ENCODE measurements at places on chromosomes 2 and 18. TPM values are rescaled to one million over a fixed set of nuclear protein-coding genes. Genes with fewer than 3 reads are reported as not detected.

Gene KCNIP3
- polyA plus RNA-seq = not detected

Gene STON1
- polyA plus RNA-seq = not detected

Gene CFC1
- polyA plus RNA-seq = 0.20 TPM

- DNase-seq = no peak
These were observed 1526.9 kb upstream of the ACVR2A start for GRCh38 chr2:146317959-146318358.

Gene POLR1A
- polyA plus RNA-seq = 3.1 TPM

DNA sequence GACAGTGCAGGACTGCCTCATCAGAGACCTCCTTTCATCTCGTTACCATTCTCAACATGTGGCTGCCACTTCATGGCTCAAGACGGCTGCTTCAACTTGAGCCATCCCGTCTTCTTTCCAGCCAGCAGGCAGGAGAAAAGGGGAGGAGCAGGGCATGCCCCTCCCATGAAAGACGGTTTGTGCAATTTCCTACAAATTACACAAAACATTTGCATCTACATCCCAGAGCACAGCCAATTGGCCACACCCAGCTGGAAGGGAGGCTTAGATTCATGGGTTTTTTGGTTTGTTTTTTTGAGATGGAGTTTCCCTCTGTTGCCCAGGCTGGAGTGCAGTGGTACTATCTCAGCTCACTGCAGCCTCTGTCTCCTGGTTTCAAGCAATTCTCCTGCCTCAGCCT lies 11.8 kb downstream of the UCN start:
- DNase-seq = no peak

Gene CKAP2L
- 0.08 TPM for polyA plus RNA-seq

- no peak for DNase-seq
These were observed 48.1 kb upstream of the CRIM1 start for GRCh38 chr2:36307441-36307840.

- no peak for DNase-seq
These were observed 73.6 kb upstream of the RND3 start for GRCh38 chr2:150561076-150561475.

- DNase-seq = no peak
These were observed 118.1 kb downstream of the FHOD3 start for GRCh38 chr18:36415625-36416024.

DNA sequence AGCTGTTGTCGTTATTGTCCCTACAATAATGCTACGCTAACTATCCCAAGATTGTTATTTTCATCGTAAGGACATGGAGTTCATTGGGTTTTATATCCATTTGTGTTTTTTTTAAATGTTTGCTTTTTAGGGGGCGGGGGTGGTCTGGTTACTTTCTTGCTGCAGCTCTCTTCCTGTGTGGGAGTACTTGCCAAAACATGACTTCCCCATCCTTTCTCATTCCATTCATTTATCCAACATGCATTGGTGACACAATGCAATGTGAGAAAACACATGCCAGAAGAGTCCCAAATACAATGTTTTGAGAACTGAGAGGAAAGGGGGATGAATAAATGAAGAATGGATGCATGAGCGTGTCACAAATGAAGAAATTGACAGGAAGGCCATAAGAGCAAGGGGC lies 55.9 kb downstream of the E2F6 start:
- no peak for DNase-seq

- DNase-seq = no peak
These were observed 26.8 kb downstream of the PDK1 start for GRCh38 chr2:172582656-172583055.

GRCh38 chr18:49519101-49519971 lies 32.3 kb upstream of the C18orf32 start:
- DNase-seq = no peak

DNA sequence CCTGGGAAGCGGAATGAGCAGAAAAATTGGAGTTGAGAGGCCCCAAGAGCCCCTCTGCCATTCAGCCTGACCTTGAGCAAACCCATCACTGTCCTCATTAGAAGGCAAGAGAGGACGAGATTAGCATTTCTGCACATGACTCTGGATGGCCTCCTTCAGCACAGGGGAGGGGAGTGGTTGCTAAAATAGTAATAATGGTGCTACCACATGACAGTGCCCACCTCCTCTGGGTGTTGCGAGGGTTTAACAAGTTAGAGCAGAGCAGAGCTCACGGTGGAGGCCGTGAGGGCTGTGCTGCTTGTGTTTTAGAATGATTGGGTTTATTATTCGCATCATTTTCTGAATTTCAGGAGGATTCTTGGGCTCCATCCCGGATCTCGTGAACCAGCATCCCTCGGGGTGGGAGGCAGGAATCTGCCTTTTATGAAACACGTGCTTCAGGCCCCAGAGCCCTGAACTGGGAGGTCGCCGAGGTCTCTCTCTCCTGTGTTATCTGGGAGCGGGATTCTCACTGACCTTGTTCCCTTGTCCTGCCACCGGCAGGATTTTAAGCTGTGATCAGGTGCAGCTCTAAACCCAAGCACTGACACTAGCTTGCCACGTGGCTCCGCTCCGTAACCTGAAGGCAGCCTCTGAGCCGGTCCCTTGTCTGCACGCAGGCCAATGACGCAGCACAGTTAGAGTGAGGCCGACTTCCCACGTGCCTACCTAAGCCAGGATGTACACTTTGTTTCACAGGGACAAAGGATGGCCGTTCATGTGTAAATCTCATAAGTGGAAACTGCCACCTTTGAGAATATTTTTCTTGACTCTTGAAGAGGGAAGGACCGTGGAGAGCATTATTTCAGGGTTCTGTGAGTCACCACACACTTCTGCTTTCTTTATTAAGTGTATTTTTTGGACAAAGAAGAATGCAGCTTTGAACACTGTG lies 142.3 kb downstream of the ACOXL start:
- DNase-seq = no peak

Gene TLX2
- polyA plus RNA-seq = not detected

Gene SLC11A1
- 1.2 TPM for polyA plus RNA-seq

Gene CD207
- polyA plus RNA-seq = 0.20 TPM

Gene HRH4
- polyA plus RNA-seq = not detected

Gene RAB12
- not detected for polyA plus RNA-seq

DNA sequence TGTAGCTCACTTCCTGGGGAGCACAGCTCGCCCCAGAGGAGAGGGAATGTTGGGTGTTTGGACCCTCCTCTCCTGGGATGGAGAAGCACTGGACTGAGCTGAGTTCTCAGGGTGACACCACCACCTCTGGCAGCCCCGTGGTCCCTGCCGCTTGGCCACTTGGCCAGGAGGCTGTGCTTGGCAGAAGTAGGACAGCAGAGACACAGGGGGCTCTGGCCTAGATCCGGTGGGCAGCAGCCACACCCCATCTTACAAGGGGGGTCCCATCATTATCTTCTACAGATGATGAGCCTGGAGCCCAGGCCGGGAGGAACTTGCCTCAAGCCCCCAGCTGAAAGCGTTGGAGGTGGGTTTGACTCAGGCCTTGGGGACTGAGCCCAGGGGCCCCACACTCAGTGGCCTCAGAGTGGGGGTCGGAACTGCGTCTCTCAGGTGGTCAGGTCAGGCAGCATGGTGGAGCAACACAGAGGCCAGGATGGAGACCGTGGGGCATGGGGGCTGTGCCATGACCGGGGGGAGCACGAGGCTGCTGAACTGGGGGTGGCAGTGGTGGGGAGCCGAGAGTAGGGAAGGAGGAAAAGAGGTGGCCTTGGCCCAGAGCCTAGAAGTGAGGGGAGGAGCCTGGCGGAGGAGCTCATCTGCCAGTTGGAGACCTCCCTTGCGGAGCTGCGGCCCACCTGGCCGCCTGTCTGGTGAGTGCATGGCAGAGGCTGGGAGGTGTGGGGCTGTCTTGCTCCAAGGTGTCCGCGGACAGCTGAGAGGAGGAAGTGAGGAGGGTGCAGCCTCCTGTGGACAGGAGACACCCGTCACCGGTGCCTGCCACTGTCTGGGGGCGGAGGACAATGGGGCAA lies 63.6 kb upstream of the HDAC4 start:
- DNase-seq = no peak

GRCh38 chr2:136281281-136282114 lies 163.5 kb upstream of the CXCR4 start:
- peak; percentile 77 for DNase-seq

Gene ZAP70
- 219 TPM for polyA plus RNA-seq

DNA sequence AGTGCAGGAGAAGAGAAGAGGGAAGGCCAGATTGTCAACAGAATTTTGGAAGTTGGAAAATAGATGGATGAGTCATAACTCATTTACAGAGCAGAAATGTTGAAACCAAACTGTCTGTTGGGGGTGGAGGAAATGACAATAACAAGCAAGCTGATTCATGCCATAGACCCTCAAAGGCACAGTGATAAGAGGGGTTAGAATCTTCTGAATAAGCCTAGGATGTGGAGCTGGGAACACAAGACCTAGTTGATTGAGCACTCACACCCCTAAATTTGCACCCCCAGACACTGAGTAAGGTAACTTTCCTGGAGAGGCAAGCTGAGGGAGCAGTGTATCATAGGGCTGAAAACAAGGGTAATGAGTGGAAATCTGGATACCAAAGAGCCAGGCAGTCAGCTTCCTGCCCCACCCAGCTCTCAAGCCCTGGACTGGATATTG lies 141.4 kb downstream of the SCG2 start:
- DNase-seq = no peak

- no peak for DNase-seq
These were observed 15.0 kb downstream of the CERS6 start for GRCh38 chr2:168471163-168471475.

Gene ALKAL2
- polyA plus RNA-seq = 4.1 TPM

DNA sequence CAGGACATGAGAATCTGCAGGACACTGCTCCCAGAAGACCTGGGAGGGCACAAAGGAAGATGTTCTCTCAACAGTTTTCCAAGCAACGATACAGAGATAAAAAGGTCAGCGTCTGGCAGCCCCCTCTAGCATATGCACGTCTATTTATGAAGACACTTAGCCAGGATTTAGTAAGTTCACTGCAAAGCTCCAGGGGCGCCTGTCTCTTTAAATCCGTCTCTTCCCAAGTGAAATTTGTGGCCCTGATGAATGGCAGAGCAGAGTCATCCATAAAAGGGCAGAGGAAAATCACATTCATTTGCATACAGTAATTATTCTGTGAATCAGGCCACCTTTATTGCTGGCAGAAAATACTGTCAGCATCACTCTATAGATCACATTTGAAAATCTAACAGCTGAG lies 390.9 kb upstream of the SMIM21 start:
- no peak for DNase-seq

- no peak for DNase-seq
These were observed 232.9 kb downstream of the LNPK start for GRCh38 chr2:175769200-175769599.

Data from immature natural killer cell (primary cell).